Mammary microvascular endothelial cell (primary cell): ENCODE measurements at places on chromosomes 13 and 19. TPM values are rescaled to one million over a fixed set of nuclear protein-coding genes. Genes with fewer than 3 reads are reported as not detected.

MYPOP gene
- 1.4 and 3.1 TPM in 2 replicates for total RNA-seq

OR10H4 gene
- not detected in 2 replicates for total RNA-seq

TNNI3 gene
- not detected in 2 replicates for total RNA-seq

PALM3 gene
- total RNA-seq = not detected in 2 replicates

C1QTNF9 gene
- not detected in 2 replicates for total RNA-seq

MTUS2 gene
- not detected in 2 replicates for total RNA-seq

ITPKC gene
- total RNA-seq = 17.2 and 19.3 TPM in 2 replicates

JSRP1 gene
- total RNA-seq = not detected in 2 replicates

WASF3 gene
- total RNA-seq = 2.5 and 3.0 TPM in 2 replicates

TTC9B gene
- total RNA-seq = not detected in 2 replicates

PNMA8B gene
- 0.05 and 0.13 TPM in 2 replicates for total RNA-seq

MISP gene
- not detected in 2 replicates for total RNA-seq

METTL21C gene
- total RNA-seq = not detected in 2 replicates

SLAIN1 gene
- total RNA-seq = 2.9 and 3.5 TPM in 2 replicates

ERVV-1 gene
- not detected in 2 replicates for total RNA-seq

SIX5 gene
- 8.6 and 9.2 TPM in 2 replicates for total RNA-seq

LGALS14 gene
- total RNA-seq = not detected in 2 replicates

SLITRK6 gene
- total RNA-seq = not detected in 2 replicates

IFNL1 gene
- not detected in 2 replicates for total RNA-seq

FSD1 gene
- total RNA-seq = 7.9 and 9.6 TPM in 2 replicates

CYP4F12 gene
- not detected in 2 replicates for total RNA-seq

SHD gene
- total RNA-seq = not detected in 2 replicates

ZNF225 gene
- 1.1 and 1.9 TPM in 2 replicates for total RNA-seq

RTBDN gene
- not detected in 2 replicates for total RNA-seq

ZSCAN4 gene
- not detected in 2 replicates for total RNA-seq

GGACT gene
- 8.6 and 13.2 TPM in 2 replicates for total RNA-seq

NAA16 gene
- 4.7 and 4.9 TPM in 2 replicates for total RNA-seq

KCNJ14 gene
- 0.20 and 0.39 TPM in 2 replicates for total RNA-seq

CYP2B6 gene
- not detected in 2 replicates for total RNA-seq

PPP1R13L gene
- total RNA-seq = 20.8 and 24.6 TPM in 2 replicates

OR4F17 gene
- not detected in 2 replicates for total RNA-seq

ETV2 gene
- total RNA-seq = 0.30 and 0.87 TPM in 2 replicates

PSG11 gene
- total RNA-seq = not detected in 2 replicates

LENG8 gene
- total RNA-seq = 21.1 and 33.3 TPM in 2 replicates

TEX29 gene
- total RNA-seq = not detected in 2 replicates

NFIC gene
- total RNA-seq = 24.4 and 34.2 TPM in 2 replicates

ARL11 gene
- 0.27 and 0.89 TPM in 2 replicates for total RNA-seq

LRCH1 gene
- 8.6 and 10.8 TPM in 2 replicates for total RNA-seq

GFY gene
- not detected in 2 replicates for total RNA-seq

ZNF724 gene
- total RNA-seq = 5.0 and 5.2 TPM in 2 replicates

IGLON5 gene
- not detected in 2 replicates for total RNA-seq

SLC1A6 gene
- not detected in 2 replicates for total RNA-seq

ATP8A2 gene
- 0.05 and 0.07 TPM in 2 replicates for total RNA-seq

IZUMO4 gene
- total RNA-seq = 0.20 and 0.25 TPM in 2 replicates

SERPINE3 gene
- not detected in 2 replicates for total RNA-seq

ZNF528 gene
- 6.2 and 11.3 TPM in 2 replicates for total RNA-seq

ZNF525 gene
- total RNA-seq = 3.3 and 4.2 TPM in 2 replicates

COX7A1 gene
- 20.4 and 29.4 TPM in 2 replicates for total RNA-seq

TUBA3C gene
- total RNA-seq = not detected in 2 replicates

ATXN8OS gene
- total RNA-seq = not detected in 2 replicates

C2CD4C gene
- under 0.01 and 0.10 TPM in 2 replicates for total RNA-seq

SPACA6 gene
- 5.5 and 10.5 TPM in 2 replicates for total RNA-seq

UBE2L5 gene
- total RNA-seq = 0.73 TPM in 1 of 2 replicates, not detected in the other

MAST1 gene
- total RNA-seq = 2.6 TPM in 1 of 2 replicates, not detected in the other

COX6B2 gene
- not detected in 2 replicates for total RNA-seq

RFPL4A gene
- 1.8 TPM in 1 of 2 replicates, not detected in the other for total RNA-seq

SCAF1 gene
- total RNA-seq = 33.2 and 36.7 TPM in 2 replicates
